Stimulated activated CD4-positive, alpha-beta T cell treated with anti-CD3 and anti-CD28 coated beads, TNF-alpha, amount 100 ng/mL, for 24 hours (primary cell): ENCODE measurements at places on chromosomes 2 and 18.

- no peak for DNase-seq
Observed at GRCh38 chr18:5311301-5311989, 15.9 kb upstream of the ZBTB14 start.

GRCh38 chr18:75723521-75724340 is 296.2 kb upstream of the SMIM21 start:
- DNase-seq = no peak

GRCh38 chr18:48943736-48944527 is 6.8 kb downstream of the SMAD7 start:
- DNase-seq = no peak

GRCh38 chr2:126664234-126664633 is 8.3 kb downstream of the GYPC start:
- no peak for DNase-seq

DNA sequence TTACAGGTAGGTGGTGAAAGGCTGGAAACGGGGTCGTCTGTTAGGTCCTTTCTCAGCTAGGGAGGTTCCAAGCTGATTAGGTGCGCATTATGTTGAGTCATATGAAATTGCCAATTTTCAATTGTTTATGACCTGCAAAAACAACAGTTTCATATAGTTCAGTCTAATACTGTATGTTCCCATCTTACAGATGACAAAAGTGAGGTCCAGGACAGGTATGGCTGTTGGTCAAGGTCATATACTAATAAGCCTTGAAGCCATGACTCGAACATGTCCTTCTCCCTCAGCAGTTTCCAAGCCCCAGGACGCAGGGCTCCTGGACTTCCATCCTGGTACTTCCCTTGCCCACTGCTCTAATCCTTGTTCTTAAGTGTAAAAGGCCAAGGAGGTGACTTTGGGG is 81.7 kb upstream of the MCFD2 start:
- no peak for DNase-seq
